Mesothelial cell of epicardium (in vitro differentiated cells): ENCODE measurements at places on chromosomes 4 and X. TPM values are rescaled to one million over a fixed set of nuclear protein-coding genes. Genes with fewer than 3 reads are reported as not detected.

DNA sequence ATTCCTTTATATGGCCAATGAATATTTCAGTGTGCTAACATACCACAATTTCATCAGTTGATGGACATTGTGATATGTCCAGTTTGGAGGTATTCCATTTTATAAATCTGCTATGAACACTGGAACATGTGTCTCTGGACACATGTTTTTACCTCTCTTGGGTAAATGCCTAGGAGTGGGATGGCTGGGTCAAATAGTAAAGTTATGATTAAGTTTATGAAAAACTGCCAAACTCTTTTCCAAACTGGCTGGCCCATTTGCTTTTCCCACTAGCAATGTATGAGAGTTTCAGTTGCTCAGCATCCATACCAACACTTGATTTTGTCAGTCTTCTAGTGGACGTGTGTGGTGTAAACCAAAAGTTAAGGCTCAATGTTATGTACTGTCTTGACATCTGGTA lies 40.5 kb downstream of the CEP44 start:
- H3K36me3 ChIP-seq = no peaks in the 10 kb centered on the region
- no peak for DNase-seq
- H3K27me3 ChIP-seq = no peaks in the 10 kb centered on the region
- H3K4me3 ChIP-seq = no peak overlapping the region
- no peak overlapping the region for H3K27ac ChIP-seq

GRCh38 chrX:16589826-16590225 lies 60.1 kb upstream of the S100G start:
- no peak for DNase-seq
- H3K4me3 ChIP-seq = no peak overlapping the region
- H3K4me1 ChIP-seq = no peaks in the 10 kb centered on the region

DNA sequence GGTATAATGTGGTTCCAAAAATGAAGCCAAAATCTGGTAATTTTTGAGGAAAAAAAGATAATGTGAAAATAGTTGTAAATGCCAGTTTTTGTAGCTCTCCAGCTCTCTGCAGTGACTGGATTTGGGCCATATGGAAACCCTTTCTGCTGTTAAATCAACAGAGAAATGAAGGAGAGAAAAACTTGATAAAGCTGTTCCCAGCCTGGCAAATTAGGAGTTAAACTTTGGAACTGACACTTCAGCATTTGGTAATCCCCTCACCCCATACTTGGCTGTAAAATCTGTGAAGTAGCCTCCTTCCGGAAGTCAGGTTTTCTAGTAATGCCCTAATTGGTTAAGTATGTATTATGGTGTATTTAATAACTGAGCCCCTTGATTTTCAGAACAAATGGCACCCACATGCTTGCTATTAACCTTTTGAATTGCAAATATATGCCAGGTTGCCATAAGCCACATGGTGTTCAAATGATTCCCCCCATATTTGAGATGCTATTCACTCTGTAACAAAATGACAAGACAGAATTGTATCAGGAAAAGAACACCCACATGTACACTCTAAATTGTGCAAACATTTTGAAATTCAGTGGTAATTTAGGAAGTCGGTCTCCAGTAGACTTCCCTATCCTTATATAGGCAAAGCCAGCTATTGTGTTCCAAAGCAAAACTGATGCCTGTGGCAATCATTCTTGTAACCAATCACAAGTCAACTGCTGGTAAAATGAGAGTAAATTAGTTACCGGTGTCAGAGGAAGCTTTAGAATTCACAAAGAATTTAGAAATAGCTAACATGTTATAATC lies 96.3 kb upstream of the ADAMTS3 start:
- H3K4me3 ChIP-seq = no peak overlapping the region
- no peak overlapping the region for H3K27ac ChIP-seq
- H3K36me3 ChIP-seq = no peaks in the 10 kb centered on the region
- H3K27me3 ChIP-seq = no peaks in the 10 kb centered on the region
- peaks cover 12% of the 10 kb centered on the region for H3K4me1 ChIP-seq
- no peak for DNase-seq

The TMPRSS11B gene
- total RNA-seq = not detected in 3 replicates

The AFAP1 gene
- total RNA-seq = 75.4 to 82.4 TPM (median 79.1 TPM) in 3 replicates
